ENCODE measurements at places on chromosomes 1 and 21. TPM values are rescaled to one million over a fixed set of nuclear protein-coding genes. Genes with fewer than 3 reads are reported as not detected.

The CHIA gene
- total RNA-seq = not detected

The FCRLB gene
- 2.4 TPM for total RNA-seq

The PTCH2 gene
- 12.2 TPM for total RNA-seq

The TNFAIP8L2 gene
- 4.4 TPM for total RNA-seq

The C1orf116 gene
- total RNA-seq = 0.44 TPM

DNA sequence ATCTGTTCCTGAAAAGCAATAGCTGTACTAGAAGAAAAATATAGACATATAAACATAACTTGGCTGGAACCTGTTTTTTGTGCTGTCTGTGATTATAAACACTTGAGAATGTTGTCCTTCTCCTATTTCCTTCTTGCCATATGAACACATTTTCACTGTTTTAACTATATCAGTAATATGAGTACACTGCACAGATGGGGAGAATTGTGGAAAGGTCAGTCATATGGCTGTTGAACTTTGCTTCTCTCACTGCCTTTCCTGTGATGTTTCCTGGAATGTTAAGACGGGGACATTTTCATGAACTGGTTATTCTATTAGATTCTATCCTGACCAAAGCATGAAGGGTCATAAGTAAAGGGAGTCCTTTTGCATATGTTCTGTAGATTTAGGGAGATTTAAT, 24.9 kb downstream of the HMCN1 start:
- DNase-seq = no peak

DNA sequence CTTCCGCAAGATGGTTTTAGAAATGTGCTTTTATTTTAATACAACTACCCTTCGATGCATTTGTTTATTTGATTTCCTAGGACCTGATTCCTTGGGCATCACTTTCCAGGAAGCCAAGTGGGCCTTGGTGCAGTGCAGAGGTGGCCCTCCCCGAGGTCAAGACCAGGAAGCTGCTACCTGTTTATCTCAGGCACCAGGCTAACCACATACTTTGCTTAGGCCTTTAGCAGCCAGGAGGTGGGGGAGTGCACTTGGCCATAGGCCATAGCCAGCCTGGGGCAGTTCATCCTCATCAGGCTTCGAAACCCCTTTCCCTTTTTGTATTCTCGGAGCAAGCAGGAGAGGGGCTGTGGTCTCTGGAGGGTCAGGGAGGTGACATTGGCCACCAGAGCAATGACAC, 45.4 kb downstream of the SMYD2 start:
- DNase-seq = no peak

- no peak for DNase-seq
These were observed 415.7 kb downstream of the PTPRU start for GRCh38 chr1:29651684-29652665.

GRCh38 chr1:22852144-22852655, 120.5 kb downstream of the LACTBL1 start:
- no peak for DNase-seq

DNA sequence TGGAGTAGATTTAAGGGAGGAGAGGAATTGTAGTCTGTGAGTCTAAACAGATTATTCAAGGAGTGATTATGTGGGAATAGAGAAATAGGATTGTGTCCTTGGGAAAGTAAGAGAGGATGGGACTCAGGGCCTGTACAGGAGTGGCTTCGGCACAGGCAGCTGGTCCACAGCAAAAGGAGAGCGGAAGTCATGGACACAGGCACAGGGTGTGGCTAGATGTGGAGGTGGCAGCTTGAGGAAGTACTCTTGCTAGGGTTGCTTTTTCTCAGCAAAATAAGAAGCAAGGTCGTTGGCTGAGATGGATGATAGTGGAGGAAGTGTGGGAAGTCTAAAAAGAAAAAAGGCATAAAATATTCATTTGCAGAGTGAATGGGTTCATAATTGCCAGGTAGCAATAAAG, 18.5 kb upstream of the ZNF648 start:
- no peak for DNase-seq

DNA sequence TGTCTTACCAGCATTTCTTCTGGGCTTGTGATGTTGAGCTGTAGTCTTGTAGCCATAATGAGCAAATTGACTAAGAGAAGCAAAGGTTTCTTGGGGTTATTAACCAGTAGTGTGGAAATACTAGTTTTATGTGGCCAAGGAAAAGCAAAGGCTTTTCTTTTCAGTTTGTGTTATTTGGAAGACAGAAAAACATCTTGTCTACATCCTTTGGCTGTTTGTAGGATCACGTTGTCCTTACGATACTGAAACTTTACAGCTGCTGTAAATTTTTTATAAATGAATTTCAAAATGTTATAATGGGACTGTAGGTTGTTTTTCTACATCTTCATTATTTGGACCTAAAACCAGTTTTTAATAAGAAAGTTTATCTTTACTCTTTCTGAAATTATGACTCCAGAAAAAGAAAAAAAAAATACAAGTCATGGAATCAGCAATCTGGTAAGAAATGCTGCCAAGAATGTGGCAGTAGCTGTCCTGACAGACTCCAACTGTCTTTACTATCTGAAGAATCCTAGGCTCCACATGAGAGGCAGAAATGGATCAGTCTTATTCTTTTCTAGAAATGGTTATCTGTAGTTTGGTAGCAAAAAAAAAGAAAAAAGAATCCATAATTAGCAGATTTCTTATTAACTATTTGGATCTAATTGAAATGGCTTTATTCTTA, 41.6 kb upstream of the QSOX1 start:
- no peak for DNase-seq

GRCh38 chr1:65477414-65478378, 57.2 kb downstream of the LEPR start:
- DNase-seq = no peak

DNA sequence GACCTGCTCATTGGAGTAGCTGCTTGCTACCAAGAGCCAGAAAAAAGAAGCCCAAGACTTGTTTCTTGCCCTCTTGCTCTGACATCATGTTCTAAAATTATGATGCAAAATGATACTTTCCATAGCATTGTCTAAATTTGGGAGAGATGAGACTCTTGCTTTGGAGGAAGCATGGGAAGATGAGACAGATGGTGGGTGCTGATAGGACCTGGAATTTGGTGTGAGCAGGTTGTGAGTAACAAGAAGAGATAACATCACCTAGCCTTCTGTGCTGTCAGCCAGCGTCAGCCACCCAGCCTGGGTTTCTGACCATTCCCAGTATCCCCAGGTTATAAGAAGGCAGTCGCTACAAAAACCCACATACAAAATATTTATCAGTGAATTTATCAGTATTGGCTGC, 67.1 kb upstream of the GCLM start:
- no peak for DNase-seq

DNA sequence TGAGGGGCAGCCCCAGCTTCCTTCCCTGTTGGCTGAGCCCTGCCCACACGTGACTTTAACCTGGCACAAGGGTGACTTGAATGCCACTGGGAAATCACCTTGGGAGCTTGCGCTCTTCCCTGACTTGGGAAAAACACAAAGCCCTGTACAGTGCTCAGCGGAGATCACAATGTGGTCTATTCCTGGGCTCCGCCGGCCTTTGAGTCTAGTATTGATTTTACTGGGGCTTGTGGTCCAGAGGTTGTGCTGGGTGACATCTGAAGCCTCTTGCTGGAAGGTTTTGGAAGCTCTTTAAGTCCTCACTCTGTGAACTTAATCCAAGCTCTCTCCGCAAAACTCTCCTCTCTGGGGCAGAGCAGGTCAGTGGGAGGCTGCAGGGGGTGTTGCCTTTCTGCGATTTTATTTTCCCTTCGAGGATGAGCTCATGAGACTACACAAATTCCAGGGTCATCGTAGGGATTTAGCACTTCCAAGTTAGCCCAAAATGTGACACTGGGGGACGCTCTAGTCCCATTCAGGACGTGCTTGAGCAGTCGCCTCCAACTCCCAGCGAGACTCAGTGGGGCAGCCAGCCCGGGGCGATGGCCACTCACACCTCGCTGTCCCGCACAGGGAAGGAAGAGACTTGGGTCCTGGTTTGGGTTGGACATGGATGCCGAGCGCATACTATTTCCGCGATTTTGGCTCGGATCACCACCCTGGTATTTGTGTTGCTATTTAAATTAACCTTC, 291.9 kb upstream of the AJAP1 start:
- DNase-seq = no peak

- DNase-seq = no peak
These were observed 26.4 kb downstream of the OPTC start for GRCh38 chr1:203520315-203520714.

GRCh38 chr21:41016472-41016871, 151.5 kb upstream of the BACE2 start:
- no peak for DNase-seq

DNA sequence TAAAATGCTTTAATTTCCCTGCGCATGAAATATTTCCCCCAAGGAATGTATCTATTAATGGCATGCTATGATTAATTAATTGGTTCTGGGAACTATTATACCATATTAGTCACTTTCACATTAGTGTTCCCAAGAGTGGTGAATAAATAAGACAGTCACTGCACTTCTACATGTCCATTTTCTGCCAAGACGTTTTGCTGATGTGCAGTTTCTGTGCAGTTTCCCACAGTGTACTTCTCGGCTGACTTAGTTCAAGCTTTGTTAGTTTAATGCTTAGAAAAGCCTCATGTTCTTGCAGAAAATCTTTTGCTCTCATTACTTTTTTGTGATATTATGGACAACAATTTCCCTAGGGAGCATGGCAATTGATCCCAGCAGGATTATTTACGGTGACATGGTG, 1014.5 kb downstream of the BRINP3 start:
- DNase-seq = no peak

Data from tibial nerve (tissue), 4 donors.